NCI-H1105 (cell line): ENCODE measurements at places on chromosomes 6 and 20.

DNA sequence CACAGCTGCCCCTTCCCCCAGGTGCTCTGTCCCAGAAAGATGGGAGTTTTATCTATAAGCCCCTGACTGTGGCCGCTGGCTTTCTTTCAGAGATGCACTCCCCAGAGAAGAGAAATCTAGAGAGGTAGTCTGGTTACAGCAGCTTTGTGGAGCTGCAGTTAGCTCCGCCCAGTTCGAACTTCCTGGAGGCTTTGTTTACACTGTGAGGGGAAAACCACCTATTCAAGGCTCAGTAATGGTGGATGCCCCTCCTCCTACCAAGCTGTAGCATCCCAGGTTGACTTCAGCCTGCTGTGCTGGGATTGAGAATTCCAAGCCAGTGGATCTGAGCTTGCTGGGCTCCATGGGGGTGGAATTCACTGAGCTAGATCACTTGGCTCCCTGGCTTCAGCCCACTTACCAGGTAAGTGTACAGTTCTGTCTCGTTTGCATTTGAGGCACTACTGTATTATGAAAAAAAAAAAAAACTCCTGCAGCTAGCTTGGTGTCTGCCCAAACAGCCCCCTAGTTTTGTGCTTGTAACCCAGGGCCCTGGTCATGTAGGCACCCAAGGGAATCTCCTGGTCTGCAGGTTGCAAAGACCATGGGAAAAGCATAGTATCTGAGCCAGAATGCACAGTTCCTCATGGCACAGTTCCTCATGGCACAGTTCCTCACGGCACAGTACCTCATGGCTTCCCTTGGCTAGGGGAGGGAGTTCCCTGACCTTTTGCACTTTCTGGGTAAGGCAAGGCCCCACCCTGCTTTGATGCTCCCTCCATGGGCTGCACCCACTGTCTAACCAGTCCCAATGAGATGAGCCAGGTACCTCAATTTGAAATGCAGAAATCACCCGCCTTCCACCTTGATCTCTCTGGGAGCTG, 275.0 kb downstream of the CENPW start:
- no peak for DNase-seq

- DNase-seq, result no peak
Measured at GRCh38 chr6:35385457-35386202, 43.3 kb downstream of the PPARD start.

- DNase-seq, result no peak
Measured at GRCh38 chr6:137821491-137821890, 45.6 kb upstream of the TNFAIP3 start.

GRCh38 chr20:12966468-12967085, 42.2 kb upstream of the SPTLC3 start:
- no peak for DNase-seq

- no peak for DNase-seq
Measured at GRCh38 chr6:56808871-56809359, 146.0 kb upstream of the BEND6 start.

GRCh38 chr6:135311446-135312200, 130.5 kb downstream of the MYB start:
- DNase-seq, result peak; percentile 90

- DNase-seq, result no peak
Measured at GRCh38 chr6:109609737-109610136, 81.3 kb downstream of the AK9 start.

DNA sequence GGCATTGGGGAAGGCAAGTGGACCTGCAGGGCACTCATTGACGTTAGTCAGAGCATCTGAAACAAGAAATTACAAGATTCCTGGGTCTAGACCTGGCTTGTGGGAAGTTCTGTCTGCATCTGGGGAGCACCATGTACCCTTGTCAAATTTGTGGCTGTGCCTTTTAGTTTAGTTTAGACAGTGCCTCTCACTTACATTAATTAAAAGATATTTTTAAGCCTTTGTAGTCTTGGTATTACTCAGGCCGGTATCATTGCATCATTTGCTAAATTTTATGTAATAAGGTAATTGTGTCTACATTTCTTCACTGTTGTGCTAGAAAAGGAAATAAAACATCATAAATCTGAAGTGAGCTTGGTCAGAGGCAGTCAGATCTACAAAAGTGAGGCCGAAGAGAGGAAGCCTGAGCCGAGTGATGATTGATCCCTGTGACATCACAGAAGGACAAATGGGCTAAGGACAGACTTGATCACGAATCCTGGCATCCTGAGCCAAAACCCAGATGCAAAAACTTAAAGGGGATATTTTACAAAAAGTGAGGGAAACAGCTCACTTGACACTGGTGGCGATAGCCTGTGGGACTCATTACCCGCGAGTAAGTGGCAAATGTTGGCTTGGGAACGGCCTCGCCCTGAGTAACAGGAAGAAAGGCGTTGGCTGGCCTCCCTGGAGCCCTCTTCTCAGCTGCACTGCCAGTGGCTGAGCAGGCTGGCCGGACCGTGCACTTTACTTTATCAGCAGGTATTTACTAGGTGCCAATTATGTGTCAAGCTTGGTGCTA, 106.5 kb downstream of the TCP11 start:
- DNase-seq, result no peak

GRCh38 chr20:56468316-56469076, at the start of gene RTF2:
RTF2 (plus strand) TSS chr20:56468627; CDS start chr20:56468698, 71 bp downstream.
- DNase-seq, result peak; percentile 91

DNA sequence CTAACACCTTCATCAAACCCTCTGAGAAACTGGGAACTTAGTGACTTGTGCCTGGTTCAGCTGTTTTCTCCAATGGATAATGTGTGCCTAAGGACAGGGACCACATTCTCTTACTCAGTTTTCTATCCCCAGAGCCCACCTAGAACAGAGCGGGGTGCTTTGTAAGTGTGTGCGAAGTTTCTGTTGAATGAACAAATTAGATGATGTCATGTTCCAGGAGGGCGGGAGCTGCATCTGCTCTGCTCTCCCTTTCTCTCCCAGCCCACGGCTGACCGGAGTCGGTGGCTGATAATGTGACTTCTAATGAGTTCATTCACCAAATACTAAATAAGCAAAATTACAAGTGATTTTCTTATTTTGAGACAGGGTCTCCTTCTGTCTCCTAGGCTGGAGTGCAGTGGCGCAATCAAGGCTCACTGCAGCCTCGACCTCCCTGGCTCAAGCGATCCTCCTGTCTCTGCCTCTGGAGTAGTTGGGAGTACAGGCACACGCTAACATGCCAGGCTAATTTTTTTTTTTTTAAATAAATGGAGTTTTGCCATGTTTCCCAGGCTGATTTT, 60.7 kb upstream of the FNDC1 start:
- DNase-seq, result no peak

DNA sequence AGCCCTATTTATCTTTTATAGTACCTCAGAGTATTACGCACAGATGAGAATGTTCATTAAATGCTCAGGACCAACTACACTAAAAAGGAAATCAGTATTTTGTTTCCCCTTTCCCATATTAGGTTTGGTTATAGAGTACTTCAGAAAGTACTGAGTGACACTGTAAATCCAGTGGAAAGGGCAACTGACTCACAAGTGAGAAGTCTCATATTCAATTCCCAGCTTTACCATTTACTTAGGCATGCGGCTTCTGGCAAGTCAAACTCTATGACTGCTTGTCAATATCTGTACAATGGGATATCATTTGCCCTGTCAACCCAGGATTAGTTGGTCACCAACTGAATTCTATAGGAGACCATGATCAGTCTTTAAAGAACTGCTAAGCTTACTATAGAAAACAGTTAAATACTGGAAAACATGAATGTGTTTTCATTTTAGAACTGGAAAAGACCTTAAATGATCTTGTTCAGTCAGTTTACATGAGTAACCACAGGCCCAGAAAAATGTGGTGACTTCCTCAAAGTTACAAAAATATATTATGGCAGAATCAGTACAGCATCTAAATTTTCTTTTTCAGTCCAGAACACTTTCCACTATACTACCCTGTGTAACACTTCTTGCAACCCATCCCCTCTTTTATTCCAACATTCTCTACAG, 3.6 kb downstream of the MAP3K7 start:
- DNase-seq, result no peak

DNA sequence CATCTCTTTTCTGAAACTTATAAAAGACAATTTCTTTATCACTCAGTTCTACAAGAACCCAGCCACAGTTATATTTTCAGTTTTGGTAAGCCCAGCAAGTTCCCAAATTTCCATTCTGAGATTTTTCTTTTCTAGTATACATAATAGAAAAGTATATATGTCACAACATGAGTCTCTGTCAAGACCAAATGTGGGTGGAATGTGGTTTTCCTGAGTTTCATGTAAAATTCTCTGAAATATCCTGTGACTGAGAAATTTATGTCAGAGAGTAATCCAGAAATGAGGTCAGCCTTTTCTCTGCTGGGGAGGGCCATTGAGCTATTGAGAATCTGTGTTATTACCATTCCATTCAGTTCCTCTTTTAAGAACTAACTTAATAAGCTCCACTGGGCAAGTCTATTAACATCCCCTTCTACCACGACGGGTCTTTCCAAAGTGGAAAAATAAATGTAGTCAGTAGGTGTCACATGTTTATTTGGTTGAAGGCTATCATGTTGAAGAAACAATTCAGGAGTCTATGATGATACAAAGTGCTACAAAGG, 100.7 kb upstream of the HMGN3 start:
- DNase-seq, result no peak

GRCh38 chr20:9269280-9269971, 200.5 kb downstream of the PLCB4 start:
- no peak for DNase-seq

- DNase-seq, result no peak
Measured at GRCh38 chr6:144847916-144848315, 562.8 kb downstream of the UTRN start.

- peak; percentile 92 for DNase-seq
Measured at GRCh38 chr20:31710423-31711108, 12.1 kb downstream of the BCL2L1 start.

DNA sequence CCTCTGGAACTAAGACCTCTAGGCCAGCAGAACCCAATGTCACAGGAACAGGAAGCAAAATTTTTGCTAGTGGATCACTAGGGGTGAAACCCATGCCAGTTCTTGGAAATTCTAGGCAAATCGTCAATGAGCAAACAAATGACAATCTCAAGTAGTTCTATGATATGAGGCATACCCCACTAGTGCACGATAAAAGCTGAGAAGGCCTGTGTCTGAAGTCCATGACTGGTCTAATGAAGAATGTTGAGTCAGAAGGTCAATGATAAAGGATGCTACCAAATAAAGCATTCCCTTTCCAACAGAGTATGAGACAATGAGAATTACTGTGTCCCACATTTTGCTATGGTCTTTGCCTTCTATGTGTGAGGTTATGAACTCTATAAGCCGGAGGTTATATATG, 149.4 kb upstream of the NOX3 start:
- DNase-seq, result no peak

- no peak for DNase-seq
Measured at GRCh38 chr6:46329568-46329967, 158.8 kb upstream of the ENPP5 start.

GRCh38 chr6:125918681-125919566, 37.6 kb upstream of the HINT3 start:
- DNase-seq, result no peak
